NCI-H2029 (cell line): ENCODE measurements at places on chromosomes 16 and 17.
A peak's percentile ranks its signal among the peaks of the same experiment; 100 is the strongest.

DNA sequence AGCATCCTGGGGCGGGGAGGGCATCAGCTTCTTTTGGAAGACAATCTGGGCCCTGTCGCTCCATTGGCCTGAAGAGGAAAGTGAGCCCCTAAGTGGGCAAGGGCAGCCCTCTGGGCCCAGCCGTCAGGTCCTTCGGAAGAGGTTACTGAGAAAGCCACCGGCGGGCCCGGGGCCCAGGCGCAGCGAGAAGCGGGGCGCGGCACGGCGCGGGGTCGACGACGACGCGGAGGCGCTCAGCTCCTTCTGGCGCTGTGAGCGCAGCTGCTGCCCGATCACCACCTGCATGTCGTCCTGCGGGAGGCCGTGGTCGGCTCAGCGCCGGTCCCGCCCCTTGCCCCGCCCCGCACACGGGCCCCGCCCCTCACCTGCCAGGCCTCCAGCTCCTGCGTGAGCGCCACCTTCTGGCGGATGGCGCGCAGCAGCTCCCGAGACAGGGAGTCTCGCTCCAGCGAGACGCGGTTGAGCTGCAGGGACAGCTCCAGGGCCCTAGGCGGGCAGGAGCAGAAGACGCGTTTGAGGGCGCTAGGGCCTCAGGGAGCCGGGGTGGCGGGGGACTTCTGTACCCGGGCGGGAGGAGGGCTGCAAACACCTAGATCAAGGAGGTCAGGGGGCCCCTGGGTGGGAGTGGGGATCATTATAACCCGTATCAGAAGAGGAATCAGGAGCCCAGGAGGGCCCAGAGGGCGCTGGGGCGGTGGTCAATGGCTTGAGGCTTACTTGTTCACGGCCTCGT is 4.3 kb downstream of the THOC6 start:
- DNase-seq = peak; percentile 80

- DNase-seq = no peak
These were observed 4.3 kb upstream of the TLCD2 start for GRCh38 chr17:1714427-1714979.

DNA sequence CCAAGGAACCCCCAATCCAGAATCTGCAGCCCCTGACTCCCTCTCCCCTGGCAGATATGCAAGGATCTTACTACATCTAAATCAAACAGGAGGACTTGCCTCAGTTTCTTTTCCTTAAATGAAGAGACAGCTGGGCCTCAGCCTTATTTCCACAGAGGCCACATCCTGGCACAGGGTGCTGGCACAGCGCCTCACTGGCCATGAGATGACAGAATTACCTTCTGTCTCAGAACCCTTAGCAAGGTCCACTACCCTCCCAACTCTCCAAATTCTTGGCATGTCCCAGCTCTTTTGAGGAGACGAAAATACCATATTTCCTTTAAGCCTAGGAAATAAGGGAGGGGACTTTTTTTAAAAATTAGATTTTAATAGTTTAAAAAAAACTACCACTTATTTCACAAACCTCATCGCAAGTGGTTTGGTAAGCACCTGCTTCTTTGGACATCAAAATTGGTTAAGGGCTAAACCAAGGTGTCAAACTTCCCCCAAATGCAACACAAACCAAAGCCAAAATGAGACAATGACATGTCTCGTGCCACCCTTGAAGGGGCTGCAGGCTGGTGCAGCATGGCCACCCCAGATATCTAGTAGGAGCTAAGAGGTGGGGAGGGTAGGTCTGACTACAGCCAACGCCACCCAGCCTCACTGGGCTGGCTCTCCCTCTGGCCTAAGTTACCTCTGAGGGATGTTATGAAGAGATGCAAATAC is 25.3 kb downstream of the FAM117A start:
- no peak for DNase-seq

- no peak for DNase-seq
These were observed 631 bp downstream of the UTP6 start for GRCh38 chr17:31900877-31901276.

- peak; percentile 83 for DNase-seq
These were observed 14.4 kb upstream of the MEAK7 start for GRCh38 chr16:84518804-84519341.

DNA sequence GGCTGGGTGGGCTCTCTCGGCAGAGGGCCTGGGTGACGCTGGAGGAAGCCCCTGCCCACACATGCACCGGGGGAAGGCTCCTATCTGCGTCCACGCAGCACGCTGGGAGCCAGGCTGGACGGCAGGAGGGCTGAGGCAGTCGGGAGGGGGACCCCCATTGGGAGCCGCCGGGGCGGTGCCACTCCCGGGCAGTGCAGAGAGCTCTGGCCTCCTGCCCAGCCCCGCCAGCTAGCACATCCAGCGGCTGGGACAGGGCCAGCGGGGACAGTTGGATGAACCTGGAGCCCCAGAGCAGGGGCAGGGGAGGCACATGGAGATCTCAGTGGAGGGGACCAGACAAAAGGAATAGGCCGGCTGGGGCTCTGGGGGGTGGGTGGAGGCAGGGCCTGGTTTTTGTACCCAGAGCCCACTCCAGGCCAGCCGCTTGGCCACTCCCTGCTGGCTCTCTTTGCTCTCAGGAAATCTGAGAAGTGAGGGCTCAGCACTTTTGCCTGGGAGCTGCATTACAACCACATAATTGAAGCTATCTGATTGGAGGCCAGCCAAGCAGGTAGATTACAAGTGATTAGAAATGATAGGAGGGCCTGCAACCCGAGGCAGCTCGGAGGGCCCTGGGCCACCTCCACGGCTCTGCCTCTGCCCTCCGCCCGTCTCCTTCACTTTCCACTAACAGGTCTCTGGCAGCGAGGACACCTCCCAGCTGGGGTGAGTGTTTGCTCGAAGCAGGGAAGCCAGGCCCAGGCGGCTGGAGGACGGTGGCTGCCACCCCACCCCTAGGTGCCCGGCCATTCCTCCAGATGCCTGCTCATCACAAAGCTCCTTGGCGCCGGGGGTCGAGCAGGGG is 40.1 kb downstream of the ENGASE start:
- DNase-seq = peak; percentile 92

- DNase-seq = no peak
These were observed 26.4 kb downstream of the SETD6 start for GRCh38 chr16:58541711-58542110.

- no peak for DNase-seq
These were observed 28.5 kb downstream of the TSC2 start for GRCh38 chr16:2076072-2076865.

DNA sequence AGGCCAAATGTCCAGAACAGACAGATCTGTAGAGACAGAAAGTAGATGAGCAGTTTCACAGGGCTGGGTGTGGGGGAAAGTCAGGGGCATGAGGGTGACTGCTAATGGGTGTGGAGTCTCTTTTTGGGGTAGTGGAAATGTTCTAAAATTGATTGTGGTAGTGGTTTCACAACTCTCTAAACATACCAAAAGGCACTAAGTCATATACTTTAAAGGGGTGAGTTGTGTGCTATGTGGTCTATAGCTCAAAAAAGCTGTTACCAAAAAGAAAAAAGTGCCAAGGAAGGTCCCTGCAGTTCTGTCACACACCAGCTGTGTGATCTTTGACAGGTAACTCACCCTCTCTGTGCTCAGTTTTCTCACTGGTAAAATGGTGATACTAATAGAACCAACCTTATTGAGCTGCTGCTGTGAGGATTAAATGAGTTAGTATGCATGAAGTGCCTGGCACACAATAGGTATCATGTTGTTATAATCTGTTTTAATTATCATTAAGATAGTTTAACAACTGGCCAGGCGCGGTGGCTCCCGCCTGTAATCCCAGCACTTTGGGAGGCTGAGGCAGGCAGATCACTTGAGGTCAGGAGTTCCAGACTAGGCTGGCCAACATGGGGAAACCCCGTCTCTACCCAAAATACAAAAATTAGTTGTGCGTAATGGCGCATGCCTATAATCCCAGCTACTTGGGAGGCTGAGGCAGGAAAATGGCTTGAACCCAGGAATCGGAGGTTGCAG is 10.3 kb downstream of the ITGAX start:
- DNase-seq = no peak

DNA sequence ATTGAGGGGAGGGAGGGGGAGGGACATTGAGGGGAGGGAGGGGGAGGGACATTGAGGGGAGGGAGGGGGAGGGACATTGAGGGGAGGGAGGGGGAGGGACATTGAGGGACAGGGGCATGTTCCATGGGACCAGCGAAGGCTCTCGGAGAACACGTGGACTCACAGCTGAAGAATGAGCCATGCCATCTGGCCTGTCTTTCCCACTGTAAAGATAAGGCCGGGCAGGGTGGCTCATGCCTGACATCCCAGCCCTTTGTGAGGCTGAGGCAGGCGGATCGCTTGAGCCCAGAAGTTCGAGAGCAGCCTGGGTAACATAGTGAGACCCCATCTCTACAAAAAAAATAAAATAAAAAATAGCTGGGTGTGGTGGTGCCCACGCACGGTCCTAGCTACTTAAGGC is 32.5 kb downstream of the RPH3AL start:
- DNase-seq = no peak

GRCh38 chr16:50601341-50601740 is 53.1 kb downstream of the NKD1 start:
- DNase-seq = no peak

GRCh38 chr16:55661941-55662643 is 6.3 kb downstream of the SLC6A2 start:
- DNase-seq = no peak

DNA sequence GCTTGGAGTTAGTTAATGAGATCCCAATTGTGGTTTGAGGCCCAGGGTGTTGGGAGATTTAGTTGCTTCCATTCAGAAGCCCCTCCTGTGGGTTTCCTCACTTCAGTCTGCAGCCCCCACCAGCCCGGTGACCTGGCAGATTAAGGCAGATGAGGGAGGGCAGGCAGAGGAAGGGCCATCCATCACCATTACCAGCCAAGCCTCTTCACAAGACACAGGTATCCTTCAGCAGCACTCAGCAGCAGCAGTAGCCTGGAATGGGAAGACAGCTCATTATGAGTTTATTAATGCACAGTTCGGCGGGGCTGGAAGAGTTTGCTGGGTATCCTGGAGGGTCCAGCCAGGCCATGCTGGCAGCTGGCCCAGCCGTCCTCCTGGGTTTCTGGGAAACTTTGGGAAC is 90.0 kb upstream of the GPRC5B start:
- DNase-seq = no peak

DNA sequence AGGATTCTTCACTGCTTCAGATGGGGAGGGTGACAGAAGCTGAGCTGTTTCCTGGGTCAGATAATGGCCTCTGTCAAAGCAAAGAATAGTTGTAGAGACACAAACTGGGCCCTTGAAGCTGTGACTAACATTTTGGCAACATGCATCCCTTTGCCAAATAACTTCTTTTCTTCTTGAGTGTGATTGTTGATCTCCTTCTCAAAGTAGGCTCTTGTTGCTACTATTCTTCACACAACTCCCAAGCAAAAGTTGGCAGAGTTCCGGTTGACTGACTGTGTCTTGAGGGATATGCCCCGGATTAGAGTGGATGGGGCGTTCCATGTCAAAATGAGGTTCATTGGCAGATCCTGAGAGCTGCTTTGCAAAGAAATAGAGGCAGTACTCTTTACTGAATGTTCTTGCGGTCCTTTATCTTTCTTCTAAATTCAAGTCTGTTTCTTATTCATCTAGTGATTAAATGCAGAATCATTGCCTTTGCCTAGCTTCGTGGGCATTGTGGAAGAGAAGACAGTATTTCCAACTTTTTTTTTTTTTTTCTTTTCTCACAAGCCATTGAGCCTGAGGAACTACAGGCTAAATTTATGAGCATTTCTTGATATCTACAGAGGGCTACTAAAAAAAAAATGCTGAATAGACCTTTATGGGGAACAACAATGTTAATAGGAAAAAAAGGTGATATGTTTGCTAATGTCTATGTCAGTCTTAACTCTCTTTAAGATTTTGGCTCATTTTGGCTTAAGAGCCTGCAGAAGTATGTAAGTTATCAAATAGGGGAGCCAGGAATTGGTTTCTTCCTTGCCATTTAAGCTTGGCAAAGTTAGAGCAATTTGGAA is 5.8 kb downstream of the WIPF2 start:
- DNase-seq = no peak

DNA sequence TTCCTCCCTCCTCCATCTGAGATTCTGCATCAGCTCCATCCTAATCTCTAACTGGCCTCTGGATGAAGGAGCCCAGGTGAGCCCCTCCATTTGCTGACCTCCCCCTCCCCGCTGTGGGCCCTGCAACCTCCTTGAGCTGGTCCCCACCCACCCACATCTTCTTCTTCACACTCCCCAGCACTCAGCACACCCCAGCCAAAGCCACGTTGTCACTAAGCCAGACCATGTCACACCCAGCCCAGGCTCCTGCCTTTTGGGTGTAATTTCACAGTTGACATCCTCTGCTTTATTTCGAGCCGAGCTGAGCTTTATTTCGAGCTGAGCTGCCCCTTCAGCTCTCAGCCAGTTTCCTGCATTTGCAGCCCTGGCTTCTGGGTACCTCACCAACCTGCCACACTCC is 282.7 kb upstream of the TNRC6C start:
- no peak for DNase-seq

- no peak for DNase-seq
These were observed 81.8 kb downstream of the SPACA3 start for GRCh38 chr17:33073416-33073815.
